ENCODE measurements at places on chromosomes 4 and X. TPM values are rescaled to one million over a fixed set of nuclear protein-coding genes. Genes with fewer than 3 reads are reported as not detected.

Gene CTAG1B
- total RNA-seq = not detected

Gene CXCL5
- total RNA-seq = not detected

Gene BANK1
- 1.9 TPM for total RNA-seq

Gene CT47C1
- total RNA-seq = not detected

DNA sequence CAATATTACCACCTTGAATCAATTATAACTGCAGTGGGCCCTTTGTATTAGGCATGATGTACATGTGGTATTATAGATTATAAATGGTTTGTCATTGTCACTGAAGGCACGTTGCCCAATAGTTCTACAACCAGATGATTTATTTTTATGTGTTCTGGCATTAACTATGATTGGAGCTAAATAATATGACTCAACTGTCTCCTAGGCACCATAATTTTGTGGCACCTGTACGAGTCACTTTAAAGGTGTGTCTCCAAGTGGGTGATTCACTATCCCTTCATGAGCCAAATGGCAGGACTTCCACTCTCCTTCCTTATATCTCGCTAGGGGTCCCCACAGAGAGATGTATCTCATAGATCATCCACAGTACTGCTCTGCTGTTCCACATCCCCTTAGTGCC lies 6.1 kb upstream of the SMPX start:
- no peak for DNase-seq

DNA sequence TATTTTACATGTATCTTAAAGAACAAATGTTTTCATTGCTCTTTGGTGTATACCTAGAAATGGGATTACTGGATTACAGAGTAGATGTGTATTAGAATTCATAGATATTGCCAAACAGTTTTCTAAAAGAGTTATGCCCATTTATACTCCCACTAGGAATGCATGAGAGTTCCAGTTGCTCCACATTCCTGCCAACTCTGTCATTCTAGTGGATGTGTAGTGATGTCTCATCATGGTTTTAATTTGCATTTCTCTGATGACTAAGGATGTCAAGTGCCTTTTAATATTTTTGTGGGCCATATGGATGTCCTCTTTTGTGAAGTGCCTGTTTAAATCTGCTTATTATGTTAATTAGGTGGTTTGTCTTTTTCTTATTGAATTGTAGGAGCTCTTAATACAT lies 65.6 kb upstream of the BMP2K start:
- no peak for DNase-seq

DNA sequence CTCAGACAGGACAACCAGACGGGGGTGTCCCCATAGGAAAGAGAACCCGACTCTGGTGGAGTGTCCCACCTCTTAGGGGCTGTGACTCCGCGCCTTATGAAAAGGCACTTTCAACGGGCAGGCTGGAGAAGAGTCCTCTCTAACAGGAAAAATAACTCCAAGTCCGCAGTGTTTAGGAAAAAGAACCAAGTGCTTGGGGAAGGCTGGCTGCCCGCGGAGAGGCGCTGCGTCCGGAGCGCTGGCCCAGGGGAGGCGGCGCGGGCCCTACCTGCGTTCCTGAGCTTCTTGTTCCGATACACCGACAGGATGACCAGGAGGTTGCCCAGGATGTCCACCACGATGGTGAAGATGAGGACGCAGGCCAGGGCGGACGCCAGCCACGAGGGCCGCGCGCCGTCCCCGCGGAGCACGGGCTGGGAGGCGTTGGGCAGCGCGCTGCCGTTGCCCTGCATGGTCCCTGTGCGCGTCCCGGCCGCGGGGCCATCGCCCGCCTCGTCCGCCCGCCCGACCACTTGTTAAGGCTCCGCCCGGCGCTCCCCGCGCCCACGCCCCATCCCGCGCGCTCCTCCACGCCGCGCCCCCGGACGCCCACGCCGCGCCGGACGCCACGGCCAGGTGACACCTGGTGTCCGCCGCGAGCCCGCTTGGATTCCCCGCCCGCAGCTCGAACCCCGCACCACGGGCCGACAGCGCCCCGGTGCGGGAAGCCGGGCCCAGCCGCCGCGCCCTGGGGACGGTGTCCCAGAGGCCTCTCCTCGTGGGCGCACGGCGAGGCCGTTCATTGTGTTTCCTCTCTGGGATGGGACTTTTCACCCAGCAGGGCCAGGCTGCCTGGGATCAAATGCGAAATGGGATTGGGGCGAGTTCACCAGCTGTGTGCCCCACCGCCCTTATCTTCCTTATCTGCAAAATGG lies at the start of gene MTNR1A:
TSS of gene MTNR1A (minus strand) at position 654 of the 914 bp plus-strand sequence. CDS start at position 452, 202 bp downstream.
- no peak for DNase-seq

DNA sequence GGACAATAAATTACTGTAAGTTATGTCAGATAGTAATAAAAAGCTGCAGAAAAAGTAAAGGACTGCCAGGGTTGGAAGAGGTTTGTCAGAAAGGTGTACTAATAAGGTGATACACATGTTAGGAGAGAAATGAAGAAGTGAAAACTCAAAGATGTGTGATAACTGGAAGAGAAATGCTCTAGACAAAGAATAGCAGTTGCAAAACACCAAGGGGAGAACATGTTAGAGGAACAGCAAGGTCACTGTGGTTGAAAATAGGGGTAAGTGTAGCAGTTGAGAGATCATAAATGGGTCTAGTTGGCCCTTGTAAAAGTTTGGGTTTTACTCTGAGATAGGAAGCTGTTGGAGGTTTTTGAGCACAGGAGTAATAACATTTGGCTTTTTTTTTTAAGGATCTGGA lies 46.9 kb downstream of the HSPA4L start:
- no peak for DNase-seq

DNA sequence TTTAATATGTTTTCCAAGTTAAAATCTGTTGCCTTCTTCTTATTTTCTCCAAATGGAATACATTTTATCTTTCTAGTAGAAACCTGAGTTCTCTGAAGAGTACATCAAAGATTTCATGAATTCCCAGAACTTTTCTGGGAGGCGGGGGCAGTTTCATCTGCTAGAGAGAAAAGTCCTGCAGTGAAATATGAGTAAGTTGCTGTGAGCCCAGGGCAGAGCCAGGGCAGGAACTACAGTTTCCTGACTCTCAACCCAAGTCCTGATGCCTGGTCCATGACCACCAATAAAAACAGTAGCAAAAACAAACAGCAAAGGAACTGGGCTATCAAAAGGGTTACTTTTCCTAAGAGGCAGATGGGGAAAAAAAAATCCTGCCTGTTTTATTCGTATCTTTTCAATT lies 239.4 kb upstream of the CTSO start:
- DNase-seq = no peak

Measured in CD8-positive, alpha-beta T cell (primary cell).